ENCODE measurements at places on chromosomes 1 and 21.

DNA sequence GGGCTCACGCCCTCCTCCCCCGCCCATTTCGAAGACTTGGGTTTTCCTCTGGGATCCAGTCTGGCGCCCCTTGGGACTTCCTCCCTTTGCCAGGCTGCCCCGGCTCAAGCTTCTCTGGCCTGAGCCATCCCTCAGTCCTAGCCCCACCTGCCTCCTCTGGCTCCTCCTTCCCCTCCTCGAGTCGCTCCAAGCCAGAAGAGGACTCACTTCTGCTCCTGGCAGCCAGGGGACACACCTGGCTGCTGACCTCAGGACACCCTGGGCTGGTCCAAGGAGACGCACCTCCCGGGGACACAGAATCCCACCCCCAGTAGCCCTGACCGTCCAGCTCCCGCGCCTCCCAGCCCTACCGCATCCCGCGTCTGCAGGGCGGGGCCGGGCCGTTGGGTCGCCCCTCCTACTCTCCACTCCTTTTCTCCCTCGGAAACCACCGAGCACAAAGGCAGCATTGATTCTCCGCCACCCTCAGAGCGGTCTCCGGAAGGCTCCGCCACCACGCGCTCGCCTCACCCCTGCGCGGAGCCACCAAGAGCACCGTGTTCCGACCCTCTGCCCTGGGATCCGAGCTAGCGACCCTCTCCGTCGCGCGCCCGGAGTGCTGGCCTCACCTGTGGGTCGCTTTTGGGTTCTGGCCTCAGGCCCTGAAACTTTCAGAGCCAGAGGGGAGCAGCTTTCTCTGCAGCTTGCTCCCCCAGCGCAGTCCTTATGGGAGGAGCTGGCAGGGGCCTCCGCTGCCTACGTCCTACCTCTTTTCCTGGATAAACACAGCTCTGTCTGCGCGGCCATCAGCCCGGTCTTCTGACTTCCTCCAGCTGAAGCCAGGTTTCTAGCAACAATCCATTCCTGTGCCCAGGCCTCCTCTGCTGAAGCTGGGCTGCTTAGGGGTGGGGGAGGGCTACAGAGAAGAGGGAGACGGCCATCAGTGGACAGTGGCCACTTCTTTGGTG is at the start of gene C2CD4D:
Gene C2CD4D (minus strand): TSS at position 364 of the 947 bp plus-strand sequence. CDS start 831 bp downstream, outside the sequence.
- DNase-seq = no peak

- DNase-seq = peak; percentile 14
These were observed 107.8 kb downstream of the LYST start for GRCh38 chr1:235758931-235759330.

- DNase-seq = no peak
These were observed 138.7 kb upstream of the ZNF648 start for GRCh38 chr1:182200025-182200812.

DNA sequence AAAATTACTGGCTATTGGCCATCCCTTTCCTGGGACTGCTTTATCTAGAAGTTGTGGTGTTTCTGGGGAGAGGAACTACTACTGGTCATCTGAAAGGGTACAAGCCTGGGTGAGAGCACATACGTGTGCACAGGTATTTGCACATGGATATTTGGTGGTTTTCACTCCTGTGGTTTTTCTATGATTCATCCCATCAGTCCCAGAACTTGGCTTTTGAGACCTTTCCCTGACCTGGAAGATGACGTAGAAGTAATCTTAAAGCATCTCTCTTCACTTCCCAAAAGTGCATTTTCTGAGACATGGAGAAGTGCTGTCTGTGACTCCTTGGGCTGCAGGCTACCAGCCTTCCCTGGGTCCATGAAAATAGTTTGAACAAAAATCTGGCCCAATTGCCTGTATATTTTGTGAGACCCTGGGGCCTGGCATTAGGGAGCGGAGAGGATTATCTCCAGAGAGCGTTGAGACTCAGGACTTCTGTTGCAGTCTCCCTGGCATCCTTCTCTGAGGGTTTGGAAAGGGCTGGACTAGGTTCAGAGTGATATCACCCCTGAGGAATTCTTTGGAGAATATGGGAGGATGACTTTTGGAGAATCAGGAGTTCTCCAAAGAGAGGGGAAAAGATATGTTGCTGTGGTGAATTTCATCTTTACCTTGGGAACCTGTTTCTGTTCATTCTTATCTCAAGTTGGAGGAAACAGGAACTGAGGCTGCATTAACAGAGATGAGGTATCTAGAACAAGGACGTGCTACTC is 130.8 kb downstream of the NOS1AP start:
- no peak for DNase-seq

DNA sequence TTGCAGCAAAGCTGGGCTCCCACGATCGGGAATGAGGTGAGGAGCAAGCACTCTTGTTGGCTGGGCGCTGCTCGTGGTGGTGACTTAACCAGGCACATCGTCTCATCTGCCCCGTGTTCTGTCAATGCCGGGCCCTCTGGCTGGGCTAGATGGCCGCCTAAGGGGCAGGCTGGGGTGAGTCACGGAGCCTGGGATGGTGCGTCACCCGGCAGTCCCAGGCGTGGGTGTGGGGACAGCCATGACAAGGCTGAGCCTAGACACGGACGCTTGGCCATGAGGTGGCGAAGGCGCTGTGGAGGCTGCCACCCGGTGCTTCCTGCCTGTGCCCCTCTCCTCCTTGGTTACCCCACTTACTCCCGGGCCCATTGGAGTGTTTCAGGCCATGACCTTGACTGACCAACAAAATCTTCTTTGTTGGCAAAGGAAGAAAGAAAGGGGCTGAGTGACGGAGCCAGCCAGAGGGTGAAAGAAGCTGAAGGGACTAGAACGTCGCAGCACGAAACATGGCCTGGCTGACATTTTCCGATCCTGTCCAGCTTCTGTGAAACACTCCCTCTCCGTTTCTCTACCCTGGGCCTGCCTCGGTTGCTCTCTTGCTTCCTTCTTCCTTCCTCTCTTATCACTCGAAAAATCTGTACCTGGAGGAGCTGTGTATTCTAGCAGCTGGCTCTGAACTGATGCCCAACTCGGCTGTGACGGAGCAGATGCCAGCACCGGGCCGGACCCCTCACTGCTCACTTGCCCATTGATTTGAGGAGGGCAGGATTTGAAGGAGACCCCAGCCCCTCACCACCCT is 596 bp downstream of the CD247 start:
- DNase-seq = no peak

- DNase-seq = no peak
These were observed 40.7 kb downstream of the AGO3 start for GRCh38 chr1:35971601-35972000.

DNA sequence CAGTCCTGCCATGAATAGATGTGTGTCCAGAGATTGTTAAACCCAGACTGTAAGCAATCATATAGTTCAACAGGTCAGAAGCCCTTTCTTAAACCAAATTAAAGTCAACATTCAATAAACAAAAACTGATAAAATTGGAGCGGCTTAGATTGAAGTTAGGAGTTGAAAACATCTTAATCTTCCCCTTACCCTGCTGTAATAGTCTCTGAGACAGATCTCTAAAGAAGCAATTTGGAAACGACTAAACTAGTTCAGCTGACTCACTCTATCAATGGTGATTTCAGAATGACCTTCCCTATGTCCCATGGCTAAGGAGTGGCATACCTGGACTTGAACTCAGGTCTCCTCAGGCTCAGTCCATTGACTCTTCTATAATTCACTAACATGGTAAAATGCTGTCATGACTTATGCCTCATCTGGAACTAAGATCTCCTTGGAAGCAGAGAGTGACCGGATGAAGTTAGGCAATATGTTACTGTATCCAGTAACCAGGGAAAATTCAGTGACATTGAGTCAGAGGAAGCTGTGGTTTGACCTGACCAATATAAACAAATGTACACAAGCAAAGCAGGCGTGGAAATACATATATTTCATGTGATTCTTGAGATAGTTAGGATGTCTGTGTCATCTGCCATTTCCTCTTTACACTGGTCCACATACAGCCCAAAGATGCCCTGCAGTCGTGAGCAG is 30.1 kb downstream of the SGIP1 start:
- no peak for DNase-seq

DNA sequence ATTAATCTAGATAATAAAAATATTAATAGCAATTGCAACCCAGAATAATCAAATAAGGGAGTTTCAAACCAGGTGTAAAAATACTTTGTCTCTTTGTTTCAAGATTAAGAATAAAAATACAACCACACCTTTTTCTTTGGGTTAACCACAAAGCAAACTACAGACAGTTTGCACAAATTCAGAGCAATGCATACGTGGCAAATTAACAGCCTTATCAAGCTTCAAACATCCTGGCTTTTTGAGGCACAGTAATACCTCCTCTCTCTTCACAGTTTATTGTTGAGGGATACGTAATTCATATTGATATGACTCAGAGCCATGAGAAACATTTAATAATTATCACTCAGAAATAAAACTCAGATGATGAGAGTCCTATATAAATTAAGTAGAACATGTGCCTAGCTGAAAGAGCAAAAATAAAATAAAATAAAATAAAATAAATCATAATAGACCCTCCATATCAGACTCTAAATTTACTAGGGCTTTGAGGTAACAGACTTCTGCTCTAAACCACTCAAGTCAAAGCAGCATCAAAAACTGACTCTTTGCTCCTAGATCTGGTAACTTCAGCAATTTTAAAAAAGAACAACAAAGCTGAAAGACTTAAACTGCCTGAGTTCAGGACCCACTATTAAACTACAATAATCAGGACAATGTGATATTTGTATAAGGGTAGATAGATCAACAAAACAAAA is 11.4 kb downstream of the EDEM3 start:
- no peak for DNase-seq

DNA sequence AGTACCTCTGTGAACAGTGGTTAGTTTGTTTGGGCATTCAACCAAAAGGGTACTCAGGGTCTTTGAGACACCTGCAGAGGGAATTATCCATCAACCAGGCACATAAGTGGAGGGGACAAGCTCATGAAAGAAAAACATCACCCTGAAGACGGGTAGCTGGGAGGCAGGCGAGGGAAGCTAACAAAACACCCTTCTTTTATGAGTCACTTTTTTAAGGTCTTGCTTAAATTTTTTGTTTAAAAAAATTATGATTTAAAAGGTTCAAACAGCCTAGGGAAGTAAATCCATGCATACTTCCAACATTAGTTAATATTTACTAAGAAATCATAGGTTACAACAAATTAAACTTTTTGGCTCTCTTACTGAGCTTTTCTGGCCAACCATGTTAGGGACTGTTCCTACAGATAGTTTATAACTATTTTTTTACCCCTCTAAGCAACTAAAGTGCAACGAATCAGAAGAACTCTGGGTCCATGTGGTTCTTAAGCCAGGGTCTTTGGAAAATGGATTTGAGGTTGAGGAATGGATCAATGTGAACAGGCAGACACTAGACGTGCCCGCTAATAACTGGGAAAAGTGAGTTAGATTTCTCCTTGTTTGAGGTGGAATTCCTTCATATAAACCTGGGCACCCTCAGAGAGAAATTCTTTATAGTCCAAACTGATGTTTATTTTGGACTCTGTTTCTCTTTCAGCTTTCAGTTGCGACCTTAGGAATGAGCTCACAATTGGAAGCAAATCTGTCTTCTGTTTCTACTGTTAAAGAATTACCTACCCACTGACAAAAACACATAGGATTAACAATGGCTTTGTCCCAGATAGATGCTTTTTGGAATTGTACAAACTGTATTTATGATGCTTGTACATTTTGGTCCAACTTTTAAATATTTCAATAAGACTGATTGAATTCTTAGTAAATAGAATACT is 123.0 kb downstream of the LYPLAL1 start:
- DNase-seq = no peak

DNA sequence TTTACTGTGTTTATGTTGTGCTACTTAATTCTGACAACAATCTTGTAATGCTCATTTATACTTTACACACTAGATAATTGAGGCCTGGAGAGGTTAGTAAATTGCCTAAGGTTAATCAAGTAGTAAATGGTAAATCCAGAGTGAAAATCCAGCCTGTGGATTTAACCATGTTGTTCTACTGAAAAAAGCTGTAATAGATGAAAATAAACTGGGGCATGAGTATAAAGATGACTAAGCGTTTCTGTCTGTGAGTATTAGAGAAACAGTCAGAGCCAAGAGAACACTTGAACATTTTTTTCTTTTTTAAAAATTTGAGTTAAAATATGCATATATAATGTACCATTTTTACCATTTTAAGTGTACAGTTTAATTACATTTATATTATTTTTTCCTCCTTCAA is 47.9 kb upstream of the LEPR start:
- peak; percentile 3 for DNase-seq

- peak; percentile 93 for DNase-seq
These were observed 30.4 kb downstream of the PRRX1 start for GRCh38 chr1:170694172-170694926.

DNA sequence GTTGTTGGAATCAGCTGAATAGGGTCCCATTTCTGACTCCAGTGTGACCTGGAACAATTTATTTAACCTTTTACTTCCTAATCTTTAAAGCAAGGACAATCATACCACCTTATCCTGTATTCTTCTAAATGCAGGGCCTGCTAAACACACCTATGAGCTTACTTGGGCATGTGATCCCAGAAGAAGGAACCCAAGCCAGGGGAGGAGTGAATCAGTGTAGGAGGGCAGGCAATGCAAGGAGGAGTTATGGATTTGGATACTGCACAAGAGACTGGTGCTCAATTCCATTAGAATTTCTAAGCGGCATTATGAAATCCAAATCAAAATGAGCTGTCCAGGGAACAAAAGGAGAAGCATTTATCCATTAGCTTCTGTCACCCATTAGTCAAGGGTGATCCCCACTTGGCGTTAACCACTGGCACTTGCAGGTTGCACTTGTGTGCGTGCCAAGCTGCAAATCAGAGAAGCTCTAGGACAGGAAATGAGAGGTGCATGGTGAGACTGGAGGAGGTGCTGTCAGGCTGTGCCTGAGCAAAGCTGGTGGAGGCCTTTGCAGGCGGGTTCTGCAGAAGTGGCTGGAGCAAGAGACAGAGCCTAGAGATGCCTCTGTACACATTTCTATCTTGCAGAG is 297.2 kb upstream of the PLXNA2 start:
- DNase-seq = no peak

DNA sequence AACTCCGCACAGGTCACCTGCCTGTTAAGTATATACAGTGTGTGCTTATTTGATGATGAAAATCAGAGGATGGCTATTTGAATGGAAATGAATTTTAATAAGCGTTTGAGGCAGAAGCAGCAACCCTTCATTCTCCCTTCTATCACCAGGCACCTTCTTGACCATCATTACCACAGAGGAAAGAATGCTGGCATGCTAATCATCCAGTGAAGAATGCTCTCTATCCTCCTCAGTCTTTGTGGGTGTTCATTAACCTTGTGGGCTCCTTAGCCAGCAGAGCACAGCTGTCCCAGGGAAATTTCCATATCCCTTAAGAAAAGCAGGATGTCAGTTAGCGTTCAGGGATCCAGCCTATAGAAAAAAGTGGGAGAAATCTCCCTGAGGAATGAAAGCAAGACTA is 428.0 kb upstream of the CAMK1G start:
- no peak for DNase-seq

GRCh38 chr21:33871171-33871570 is 44.4 kb downstream of the ATP5PO start:
- DNase-seq = no peak

GRCh38 chr1:36920801-36921405 is 113.4 kb downstream of the GRIK3 start:
- DNase-seq = no peak

GRCh38 chr1:48611841-48612240 is 139.8 kb upstream of the SPATA6 start:
- DNase-seq = no peak

DNA sequence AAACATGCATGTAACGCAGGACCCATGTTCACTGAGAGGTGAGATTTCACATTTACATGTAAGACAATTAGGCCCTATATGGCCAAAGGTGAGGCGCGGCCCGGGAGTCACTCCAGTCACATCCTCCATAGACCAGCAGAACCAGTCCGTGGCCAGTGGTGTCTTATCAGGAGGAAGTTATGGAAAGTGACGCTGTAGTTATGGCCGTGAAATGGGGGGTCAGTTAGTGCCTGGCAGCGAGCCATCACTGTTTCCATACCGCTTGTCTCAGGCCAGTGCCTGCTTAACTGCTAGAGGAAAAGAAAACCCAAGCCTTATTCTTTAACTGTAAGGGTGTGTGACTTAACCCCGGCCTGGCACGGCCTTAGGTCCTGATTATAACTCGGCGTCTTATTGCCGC is 6.1 kb downstream of the C1orf159 start:
- no peak for DNase-seq

Measured in SK-N-MC (cell line).